Dorsolateral prefrontal cortex (tissue), 122 donors: ENCODE measurements at places on chromosomes 4 and X.

DNA sequence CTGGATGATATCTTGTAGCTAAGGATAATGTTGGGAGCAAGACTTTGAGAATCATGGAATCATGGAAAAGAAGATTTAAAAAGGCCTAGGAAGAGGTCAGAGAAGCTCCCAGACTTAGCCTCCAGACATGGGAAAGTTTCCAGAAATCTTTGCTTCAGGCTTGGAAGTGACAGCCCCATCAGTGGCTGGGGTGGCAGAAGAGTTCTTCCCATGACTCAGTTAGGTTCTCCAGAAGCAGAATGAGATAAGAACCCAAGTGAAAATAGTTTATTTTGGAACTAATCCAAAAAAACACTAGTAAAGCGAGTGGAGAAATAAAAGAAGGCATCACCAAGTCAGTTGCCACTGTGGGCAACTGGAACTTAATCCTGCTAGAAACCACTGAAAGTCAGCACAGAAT lies 506.9 kb downstream of the MID1IP1 start:
- no peak for DNase-seq

GRCh38 chrX:45422216-45422925 lies 221.7 kb upstream of the DIPK2B start:
- DNase-seq: no peak

DNA sequence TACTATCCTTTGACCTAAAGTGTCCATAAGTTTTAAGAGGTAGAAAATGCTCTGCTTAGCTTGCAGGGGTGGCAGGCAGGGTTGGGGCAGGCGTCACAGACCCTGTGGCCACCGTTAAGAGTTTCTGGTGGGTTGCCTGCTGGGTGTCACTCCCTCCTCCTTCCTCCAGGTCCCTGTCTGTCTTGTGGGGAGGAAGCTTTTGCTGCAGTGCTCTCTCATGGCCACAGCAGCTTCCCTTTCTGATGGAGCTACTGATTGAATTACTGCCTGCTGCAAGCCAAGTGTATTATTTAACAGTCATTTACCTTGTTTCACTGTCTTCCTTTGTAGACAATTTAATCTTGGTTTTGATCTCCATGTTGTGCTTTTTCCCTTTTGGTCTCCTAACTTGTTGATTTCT lies 384.6 kb downstream of the IDS start:
- no peak for DNase-seq

DNA sequence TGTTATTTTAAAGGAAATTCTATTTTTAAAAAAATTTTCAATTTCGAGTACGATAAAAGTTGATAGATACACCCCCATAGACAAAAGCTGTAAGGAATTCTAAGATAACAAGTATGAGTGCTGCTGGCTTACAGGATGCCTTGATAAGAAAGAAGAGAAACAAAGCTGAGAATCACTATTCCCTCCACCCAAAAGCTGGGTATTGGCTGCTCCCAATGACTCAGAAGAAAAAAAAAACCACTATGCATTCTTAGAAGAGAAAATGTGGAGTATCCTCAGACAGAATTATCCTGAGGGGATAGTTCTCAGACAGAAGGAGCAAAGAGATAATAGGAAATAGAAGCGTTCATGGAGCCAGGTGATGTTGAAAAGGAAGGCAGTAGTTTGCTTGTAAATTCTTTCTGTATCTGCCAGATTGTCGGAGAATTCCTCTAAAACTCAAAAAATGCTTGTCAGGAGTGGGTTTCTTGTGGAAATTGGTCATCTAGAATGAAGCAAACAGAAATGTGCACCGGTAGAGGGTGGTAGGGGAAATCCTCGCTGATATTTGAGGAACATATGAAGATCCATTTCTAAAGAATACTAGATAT lies 217.5 kb upstream of the ADAMTS3 start:
- no peak for DNase-seq

- no peak for DNase-seq
Measured at GRCh38 chr4:621296-622070, 3.9 kb upstream of the PDE6B start.

- no peak for DNase-seq
Measured at GRCh38 chr4:97911236-97911906, 231.9 kb downstream of the STPG2 start.

- DNase-seq: no peak
Measured at GRCh38 chr4:1342003-1342402, 5.0 kb upstream of the UVSSA start.

- no peak for DNase-seq
Measured at GRCh38 chr4:176676901-176677300, 115.8 kb downstream of the VEGFC start.

- no peak for DNase-seq
Measured at GRCh38 chr4:163161536-163162205, 5.0 kb downstream of the NAF1 start.
